WTC11 (cell line): ENCODE measurements at places on chromosomes 5 and 9. TPM values are rescaled to one million over a fixed set of nuclear protein-coding genes. Genes with fewer than 3 reads are reported as not detected.

Gene PCDHB11
- total RNA-seq = 0.61 to 1.2 TPM (median 0.92 TPM) in 3 replicates

Gene PCDHA8
- 0.85 to 1.3 TPM (median 1.3 TPM) in 3 replicates for total RNA-seq

DNA sequence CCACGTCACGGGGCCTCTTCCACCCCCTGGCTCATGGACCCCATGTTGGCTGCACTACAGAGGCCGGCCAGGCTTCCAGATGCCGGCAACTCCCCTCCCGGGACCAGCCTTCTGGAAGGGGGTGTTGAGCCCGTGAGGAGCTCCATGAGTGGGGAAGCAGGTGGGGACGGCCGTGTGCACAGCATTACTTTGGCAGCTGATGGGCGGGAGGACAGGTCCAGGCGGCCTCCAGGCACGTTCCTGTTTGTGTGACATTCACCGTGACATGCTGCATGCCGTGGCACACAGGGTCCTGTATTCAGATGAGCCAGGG is 29.1 kb upstream of the ABO start:
- H3K4me1 ChIP-seq = no peaks in the 10 kb centered on the region
- H3K27ac ChIP-seq = no peak overlapping the region
- no peak for DNase-seq
- H3K27me3 ChIP-seq = peaks cover 14% of the 10 kb centered on the region; the same call in 1 of the 2 replicates
- no peaks in the 10 kb centered on the region for H3K36me3 ChIP-seq

GRCh38 chr5:120779674-120780073 is 315.6 kb downstream of the PRR16 start:
- H3K4me1 ChIP-seq = peaks cover 17% of the 10 kb centered on the region
- H3K27me3 ChIP-seq = no peaks in the 10 kb centered on the region; the same call in 1 of the 2 replicates

DNA sequence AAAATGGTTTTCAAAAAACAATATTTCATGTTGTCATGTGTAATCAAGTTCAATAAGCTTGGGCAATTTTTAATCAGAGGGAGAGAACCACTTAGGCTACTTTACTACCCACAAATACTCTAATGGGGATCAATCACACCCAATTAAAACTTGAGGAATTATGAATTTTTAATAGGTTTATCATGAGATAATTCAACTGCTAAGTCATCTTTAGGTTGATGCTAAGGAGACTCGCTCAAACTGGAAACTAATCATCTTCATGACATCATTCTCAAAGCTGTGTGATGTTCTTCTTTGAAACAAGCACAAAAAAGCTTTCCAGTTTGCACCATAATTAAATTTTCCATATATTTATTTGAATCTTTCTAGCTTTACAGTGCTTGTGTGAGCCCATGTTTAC is 867.5 kb downstream of the MAT2B start:
- no peak for DNase-seq
- H3K27me3 ChIP-seq = no peaks in the 10 kb centered on the region
- no peaks in the 10 kb centered on the region for H3K36me3 ChIP-seq
- no peak overlapping the region for H3K4me3 ChIP-seq
- no peak overlapping the region for H3K27ac ChIP-seq

- H3K4me3 ChIP-seq = no peak overlapping the region
- H3K4me1 ChIP-seq = peaks cover 60% of the 10 kb centered on the region
- H3K27ac ChIP-seq = no peak overlapping the region
- DNase-seq = no peak
Measured at GRCh38 chr9:111094433-111094924, 56.2 kb upstream of the LPAR1 start.

DNA sequence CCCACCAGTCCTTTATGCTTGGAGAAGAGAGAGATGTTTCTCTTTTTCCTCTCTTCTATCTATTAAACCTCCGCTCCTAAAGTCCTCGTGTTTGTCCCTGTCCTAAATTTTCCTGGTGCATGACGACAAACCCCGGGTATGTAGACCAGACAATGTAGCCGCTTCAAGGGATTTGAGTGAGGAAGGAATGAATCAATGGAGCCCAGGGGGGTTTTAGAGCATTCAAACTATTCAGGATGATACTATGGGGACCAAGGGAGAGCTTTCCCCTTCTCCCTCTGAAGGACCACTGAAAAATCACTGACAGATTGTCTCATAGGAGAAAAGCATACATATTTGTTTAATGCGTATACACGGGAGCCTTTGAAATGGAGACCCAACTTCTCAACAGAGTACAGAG is 18.4 kb downstream of the CEL start:
- H3K27me3 ChIP-seq = peaks cover 7% of the 10 kb centered on the region; the same call in 1 of the 2 replicates
- H3K27ac ChIP-seq = no peak overlapping the region
- no peaks in the 10 kb centered on the region for H3K36me3 ChIP-seq
- no peak for DNase-seq
- H3K4me1 ChIP-seq = peaks cover 14% of the 10 kb centered on the region

Gene AQP7
- total RNA-seq = 0.09 to 0.23 TPM (median 0.17 TPM) in 3 replicates

- no peak for DNase-seq
- H3K27me3 ChIP-seq = no peaks in the 10 kb centered on the region
- H3K4me1 ChIP-seq = peaks cover 6% of the 10 kb centered on the region
- H3K27ac ChIP-seq = no peak overlapping the region
- no peak overlapping the region for H3K4me3 ChIP-seq
Measured at GRCh38 chr9:113386571-113387393, 10.0 kb upstream of the HDHD3 start.

DNA sequence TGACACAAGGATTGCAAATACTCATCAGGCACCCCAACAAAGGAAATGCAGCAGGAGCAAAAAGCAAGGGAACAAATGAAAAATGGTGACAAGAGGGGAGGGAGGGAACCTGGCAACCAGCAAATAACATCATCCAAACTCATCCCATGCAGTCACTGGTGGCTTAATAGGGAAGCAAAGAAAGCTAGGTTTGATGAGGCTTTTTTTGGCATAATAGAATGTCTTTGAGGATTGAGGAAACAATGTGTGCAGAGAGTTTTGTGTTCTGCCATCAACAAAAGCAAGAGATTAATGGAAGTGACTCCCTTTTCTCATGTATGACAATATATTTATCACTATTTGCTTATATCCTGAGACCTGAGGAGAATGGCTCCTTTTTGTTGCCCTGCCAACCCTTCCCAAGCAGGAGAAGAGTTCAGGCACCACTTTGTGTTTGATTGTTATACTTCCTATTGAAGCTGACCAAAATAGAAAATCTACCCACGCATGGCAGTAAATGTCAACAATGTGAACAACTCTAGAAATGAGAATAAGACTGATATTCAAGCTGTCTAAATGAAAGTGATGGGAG is 375.7 kb downstream of the CAAP1 start:
- DNase-seq = no peak
- H3K36me3 ChIP-seq = no peaks in the 10 kb centered on the region
- H3K4me1 ChIP-seq = no peaks in the 10 kb centered on the region
- H3K4me3 ChIP-seq = no peak overlapping the region

DNA sequence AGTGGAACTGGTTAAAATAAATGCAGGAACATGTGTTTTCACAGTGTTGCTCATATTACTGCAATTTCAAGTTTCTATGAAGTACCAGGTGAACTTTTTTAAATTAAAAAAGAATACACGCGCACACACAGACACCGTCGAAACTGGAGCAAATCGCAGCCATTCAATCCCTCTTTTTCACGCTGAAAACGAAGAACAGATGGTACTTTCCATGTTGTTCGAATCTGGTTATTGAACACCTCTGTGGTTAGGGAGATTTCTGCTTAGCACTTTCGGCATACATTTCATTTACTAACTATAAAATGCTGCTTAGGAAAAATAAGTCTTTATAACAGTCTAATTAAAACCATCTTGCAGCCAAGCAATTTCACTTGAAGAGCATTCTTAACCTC is 6.8 kb downstream of the ZNF608 start:
- H3K4me3 ChIP-seq = peak overlapping the region; percentile 50
- no peaks in the 10 kb centered on the region; the same call in 1 of the 2 replicates for H3K36me3 ChIP-seq
- 0 out of 2 replicates have a peak, but pooled peaks cover 5% of the 10 kb centered on the region for H3K27me3 ChIP-seq
- H3K27ac ChIP-seq = no peak overlapping the region

DNA sequence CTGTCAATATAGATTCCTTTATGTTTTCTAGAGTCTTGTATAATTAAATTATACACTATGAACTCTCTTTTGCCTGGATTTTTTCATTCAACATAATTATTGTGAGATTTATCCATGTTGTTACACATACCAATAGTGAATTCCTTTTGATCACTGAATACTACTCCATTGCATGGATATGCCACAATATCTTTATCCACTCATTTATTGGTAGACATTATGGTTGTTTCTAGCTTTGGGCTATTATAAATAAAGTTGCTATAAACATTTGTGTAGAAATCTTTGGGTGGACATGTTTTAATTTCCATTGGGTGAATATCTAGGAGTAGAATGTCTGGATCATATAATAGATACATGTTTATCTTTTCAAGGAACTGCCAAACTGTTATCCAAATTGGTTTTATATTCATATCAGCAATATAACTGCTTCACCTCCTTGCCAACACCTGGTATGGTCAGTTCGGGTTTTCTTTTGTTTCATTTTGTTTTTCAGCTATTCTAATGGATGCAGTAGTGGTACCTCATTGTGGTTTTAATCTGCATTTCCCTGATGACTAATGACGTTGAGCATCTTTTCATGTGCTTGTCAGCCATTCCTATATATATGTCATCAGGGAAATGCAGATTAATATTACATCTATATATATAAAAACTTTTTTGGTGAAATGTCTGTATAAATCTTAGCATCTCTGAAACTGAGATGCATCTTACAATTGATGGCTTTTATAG is 32.1 kb upstream of the TCF7 start:
- DNase-seq = no peak
- H3K27ac ChIP-seq = no peak overlapping the region
- H3K4me3 ChIP-seq = no peak overlapping the region
- H3K4me1 ChIP-seq = no peaks in the 10 kb centered on the region
- no peaks in the 10 kb centered on the region; the same call in 1 of the 2 replicates for H3K27me3 ChIP-seq
- no peaks in the 10 kb centered on the region for H3K36me3 ChIP-seq

Gene TXNDC8
- not detected in 3 replicates for total RNA-seq

Gene IL4
- not detected in 3 replicates for total RNA-seq

DNA sequence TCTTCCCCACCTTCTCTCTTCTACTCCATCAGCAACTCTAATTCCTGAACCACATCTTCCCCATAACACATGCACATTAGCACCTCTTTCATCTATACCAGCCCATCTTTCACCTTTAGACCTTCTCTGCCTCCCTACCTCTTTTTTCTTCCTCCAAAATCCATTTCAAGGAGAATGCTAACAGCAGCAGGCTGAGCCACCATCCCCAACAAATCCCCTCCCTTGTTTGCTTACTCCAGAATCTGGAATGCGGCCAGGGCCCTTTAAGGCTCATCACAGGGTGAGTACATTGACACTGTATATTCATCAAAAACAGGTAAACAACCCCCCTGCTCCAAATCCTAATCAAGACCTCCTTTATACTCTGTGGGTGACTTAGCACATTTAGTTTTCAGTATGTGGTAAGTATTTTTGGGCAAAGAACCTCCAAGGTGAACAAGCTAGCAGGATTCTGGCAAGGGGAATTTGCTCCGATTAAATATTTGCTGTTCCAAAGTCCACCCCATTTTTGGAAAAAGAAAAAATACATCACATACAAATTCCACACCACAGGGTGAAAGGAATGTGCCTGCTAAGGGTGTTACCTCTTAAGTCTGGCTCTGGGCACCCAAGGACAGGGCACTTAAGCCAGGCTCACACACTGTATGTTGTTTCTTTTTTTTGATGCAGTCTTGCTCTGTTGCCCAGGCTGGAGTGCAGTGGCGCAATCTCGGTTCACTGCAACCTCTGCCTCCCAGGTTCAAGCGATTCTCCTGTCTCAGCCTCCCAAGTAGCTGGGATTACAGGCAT is 71.4 kb downstream of the SERINC5 start:
- H3K4me3 ChIP-seq = peak overlapping the region; percentile 39
- peaks cover 91% of the 10 kb centered on the region for H3K4me1 ChIP-seq
- no peaks in the 10 kb centered on the region; the same call in 1 of the 2 replicates for H3K27me3 ChIP-seq
- peaks cover 6% of the 10 kb centered on the region for H3K36me3 ChIP-seq
- peak overlapping the region; percentile 98 for H3K27ac ChIP-seq

Gene C9orf153
- total RNA-seq = 0.21 to 0.53 TPM in 2 of 3 replicates, not detected in the other

GRCh38 chr5:113167985-113168384 is 191.4 kb downstream of the DCP2 start:
- no peak overlapping the region for H3K4me3 ChIP-seq
- no peak for DNase-seq
- H3K27me3 ChIP-seq = no peaks in the 10 kb centered on the region
- peaks cover 55% of the 10 kb centered on the region for H3K4me1 ChIP-seq

DNA sequence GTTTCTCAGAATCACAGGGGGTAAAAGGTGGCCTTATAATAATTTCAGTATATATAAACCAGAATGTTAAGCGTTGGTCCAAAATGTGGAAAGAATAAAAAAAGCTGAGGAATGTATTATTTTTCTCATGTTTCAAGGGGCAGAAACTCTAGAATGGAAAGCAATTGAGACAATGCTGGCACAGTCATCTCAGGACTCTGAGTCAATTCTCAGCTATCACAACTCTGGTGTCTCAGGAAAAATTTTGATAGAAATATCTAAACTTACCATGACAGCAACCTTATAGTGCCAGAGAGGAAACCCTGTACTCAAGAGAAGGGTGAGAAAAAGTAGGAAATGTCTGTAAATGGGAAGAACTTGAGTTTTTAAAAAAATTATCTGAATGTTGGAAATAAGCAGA is 1189.4 kb upstream of the NUDT12 start:
- peaks cover 13% of the 10 kb centered on the region for H3K36me3 ChIP-seq
- H3K27me3 ChIP-seq = no peaks in the 10 kb centered on the region
- DNase-seq = no peak
- no peak overlapping the region for H3K27ac ChIP-seq
- peaks cover 19% of the 10 kb centered on the region for H3K4me1 ChIP-seq
- H3K4me3 ChIP-seq = no peak overlapping the region

DNA sequence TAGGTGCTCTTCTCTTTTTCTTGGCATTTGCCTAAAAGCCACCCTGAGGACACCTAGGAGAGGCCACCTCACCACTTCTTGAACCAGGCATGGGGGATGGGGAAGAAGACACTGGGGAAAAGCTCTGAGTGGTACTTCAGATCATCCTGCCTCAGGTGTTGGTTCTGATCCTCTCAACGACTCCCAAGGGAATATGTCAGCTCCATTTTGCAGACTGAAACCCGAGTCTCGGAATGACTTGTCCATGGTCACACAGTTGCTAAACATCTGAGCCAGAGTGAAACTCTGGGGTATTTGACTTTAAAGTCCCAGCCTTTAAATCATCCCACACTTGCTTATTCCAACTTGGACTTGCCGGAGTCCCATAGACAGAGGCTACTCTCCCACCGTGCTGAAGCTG is 120.6 kb upstream of the GABRP start:
- no peaks in the 10 kb centered on the region for H3K4me1 ChIP-seq
- no peaks in the 10 kb centered on the region for H3K36me3 ChIP-seq
- H3K27me3 ChIP-seq = peaks cover 17% of the 10 kb centered on the region
- H3K4me3 ChIP-seq = no peak overlapping the region

- peak overlapping the region; percentile 77 for H3K27ac ChIP-seq
- peaks cover 15% of the 10 kb centered on the region for H3K36me3 ChIP-seq
- H3K4me1 ChIP-seq = peaks cover 15% of the 10 kb centered on the region
- no peaks in the 10 kb centered on the region for H3K27me3 ChIP-seq
- no peak overlapping the region for H3K4me3 ChIP-seq
Measured at GRCh38 chr5:5705010-5705409, 282.5 kb downstream of the ICE1 start.

DNA sequence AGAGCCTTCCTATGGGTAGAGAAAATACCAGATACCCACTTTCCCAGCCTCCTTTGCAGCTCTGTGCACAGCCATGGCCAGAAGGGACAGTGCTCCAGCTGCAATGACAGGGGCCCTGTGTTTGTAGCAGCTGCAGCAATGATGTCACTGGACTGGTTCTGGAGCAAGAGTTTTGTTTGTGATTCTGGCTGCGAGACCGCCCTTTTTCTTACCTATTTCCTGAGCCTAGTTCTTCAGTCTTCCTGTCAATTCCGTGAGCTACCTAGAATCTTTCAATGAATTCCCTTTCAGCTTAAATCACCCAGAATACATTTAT is 10.0 kb upstream of the BOD1 start:
- H3K4me3 ChIP-seq = no peak overlapping the region
- H3K4me1 ChIP-seq = peaks cover 62% of the 10 kb centered on the region
- no peaks in the 10 kb centered on the region for H3K36me3 ChIP-seq
- no peak for DNase-seq
- no peak overlapping the region for H3K27ac ChIP-seq
- H3K27me3 ChIP-seq = no peaks in the 10 kb centered on the region
